ENCODE measurements at places on chromosomes 3 and 15.
A peak's percentile ranks its signal among the peaks of the same experiment; 100 is the strongest.

GRCh38 chr3:185866555-185866954 lies 41.7 kb upstream of the IGF2BP2 start:
- no peak for DNase-seq

- no peak for DNase-seq
These were observed 207.5 kb downstream of the SATB1 start for GRCh38 chr3:18217507-18218174.

DNA sequence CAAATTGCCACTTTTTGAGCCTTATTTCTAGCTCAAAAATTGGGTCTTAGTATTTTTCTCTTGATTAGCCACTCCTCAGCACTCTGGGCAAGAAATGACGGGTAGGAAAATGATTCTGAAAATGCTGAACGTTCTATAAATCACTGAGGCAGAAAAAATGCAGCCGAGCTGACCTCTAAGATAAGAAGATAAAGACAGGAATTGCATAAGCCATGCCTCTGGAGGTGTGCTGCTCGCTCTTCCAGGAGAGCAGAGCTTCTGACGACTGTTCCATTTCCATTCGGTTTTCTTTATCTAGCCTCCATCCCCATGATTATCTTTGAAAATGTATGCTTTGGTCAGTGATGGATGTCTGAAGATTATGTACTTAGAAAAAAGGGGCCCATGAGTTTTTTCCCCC lies 558.8 kb upstream of the ADAMTS9 start:
- no peak for DNase-seq

GRCh38 chr3:165617134-165617533 lies 220.1 kb downstream of the BCHE start:
- no peak for DNase-seq

GRCh38 chr3:126180477-126181397 lies at the start of gene ALDH1L1:
Gene ALDH1L1 (minus strand): TSS chr3:126180586. CDS start chr3:126160979, 19,607 bp downstream.
- DNase-seq, result peak; percentile 12

- DNase-seq, result no peak
These were observed 85.3 kb downstream of the AQP9 start for GRCh38 chr15:58223432-58223831.

DNA sequence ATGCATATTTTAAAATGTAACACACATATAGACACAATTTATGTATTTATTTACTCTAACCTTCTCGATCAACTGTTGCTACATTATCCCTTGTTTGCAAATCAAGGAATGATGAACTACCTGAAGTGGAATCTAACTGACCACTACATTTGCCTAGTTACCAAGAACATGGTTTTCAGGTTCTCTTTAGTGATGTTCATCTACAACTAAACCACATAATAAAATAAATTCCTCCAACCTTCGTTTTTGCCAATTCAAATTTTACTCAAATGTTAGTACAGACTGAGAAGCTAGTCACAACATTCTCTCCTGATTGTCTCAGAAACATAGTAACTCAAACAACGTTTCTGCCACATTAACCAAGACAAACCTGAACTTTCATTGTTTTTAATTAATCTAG lies 521.9 kb downstream of the FOXP1 start:
- DNase-seq, result no peak

- no peak for DNase-seq
These were observed 707.7 kb downstream of the GRM7 start for GRCh38 chr3:7568526-7569184.

DNA sequence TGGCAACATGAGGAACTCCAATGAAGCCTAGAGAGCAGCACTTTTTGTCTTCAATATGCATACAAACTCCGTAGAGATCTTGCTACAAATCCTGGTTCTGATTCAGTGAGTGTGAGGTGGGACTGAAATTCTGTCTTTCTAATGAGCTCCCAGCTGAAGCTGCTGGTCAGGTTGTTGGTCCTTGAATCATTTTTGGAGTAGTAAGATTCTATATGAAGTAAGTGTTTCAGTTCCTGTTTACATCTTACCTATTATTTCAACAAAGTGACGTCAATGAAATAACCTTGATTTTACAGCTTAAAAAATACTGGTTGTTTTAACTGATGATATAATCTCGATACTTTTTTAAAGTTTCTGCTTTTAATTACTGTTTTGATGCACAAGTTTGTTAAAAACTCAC lies 33.9 kb downstream of the SHQ1 start:
- DNase-seq, result no peak

DNA sequence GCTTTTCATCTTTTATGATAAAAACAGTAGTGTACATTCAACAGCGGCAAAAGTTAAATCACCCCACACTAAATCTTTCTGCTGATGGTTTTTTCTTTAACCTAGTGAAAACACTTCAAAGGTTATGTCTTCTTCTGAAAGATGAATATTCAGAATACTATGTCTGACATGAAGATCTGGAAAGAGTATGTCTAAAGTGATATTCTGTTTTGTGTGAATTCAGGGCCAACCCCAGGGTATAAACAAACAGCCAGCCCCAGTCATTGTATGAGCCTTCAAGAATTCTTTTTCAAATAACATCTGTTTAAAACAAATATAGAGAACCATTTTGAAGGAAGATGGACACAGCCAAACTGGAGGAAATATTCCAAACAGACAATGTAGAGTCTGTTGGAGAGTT lies 581.0 kb upstream of the NAALADL2 start:
- no peak for DNase-seq

- no peak for DNase-seq
These were observed 22.1 kb downstream of the ALDH1L1 start for GRCh38 chr3:126158016-126158911.

DNA sequence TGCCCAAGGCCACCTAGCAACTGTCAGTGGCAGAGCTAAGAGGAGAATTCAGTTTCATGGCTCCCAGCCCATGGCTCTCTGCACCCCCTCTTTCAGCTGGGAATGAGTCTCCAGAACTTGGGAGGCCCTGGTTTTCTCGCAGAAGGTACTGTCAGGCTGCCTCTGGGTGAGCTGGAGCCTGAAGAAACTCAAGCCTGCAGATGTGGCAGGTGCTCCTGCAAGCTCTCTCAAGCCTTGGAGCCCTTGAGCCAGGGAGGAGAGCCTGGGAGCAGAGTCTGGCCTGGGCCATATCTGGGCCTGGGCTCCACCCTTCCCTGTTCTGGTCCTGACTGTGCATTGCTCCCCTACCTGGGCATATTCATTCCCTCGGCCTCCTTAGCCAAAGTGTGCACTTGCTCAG lies 74.4 kb upstream of the TLE3 start:
- DNase-seq, result no peak

GRCh38 chr15:69323893-69324430 lies 25.2 kb downstream of the PAQR5 start:
- no peak for DNase-seq

- no peak for DNase-seq
These were observed 24.8 kb downstream of the EAF1 start for GRCh38 chr3:15452156-15452555.

DNA sequence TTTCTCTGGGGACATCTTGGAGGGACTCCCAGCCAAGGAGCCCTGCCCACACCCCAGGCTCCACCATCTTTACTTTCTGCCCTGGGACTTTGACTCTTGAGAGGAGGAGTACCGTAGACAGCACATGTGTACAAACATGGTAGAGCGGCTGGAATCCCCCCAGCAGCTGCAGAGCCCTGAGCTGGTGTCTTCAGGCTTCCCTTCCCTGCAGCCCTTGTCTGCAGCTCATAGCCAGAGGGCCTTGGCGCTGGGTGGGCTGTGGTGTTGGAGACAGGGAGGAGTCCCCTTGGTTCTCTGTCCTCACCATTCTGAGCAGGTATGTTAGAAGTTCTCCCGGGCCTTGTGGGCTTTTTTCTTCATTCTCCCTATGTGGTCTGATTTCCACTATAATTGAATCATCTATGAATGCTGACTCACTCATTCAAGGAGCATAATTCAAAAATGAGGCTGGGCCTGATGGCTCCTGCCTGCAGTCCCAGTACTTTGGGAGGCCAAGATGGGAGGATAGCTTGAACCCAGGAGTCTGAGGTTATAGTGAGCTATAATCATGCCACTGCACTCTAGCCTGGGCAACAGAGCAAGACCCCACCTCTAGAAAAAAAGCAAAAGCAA lies 97.8 kb upstream of the MEF2A start:
- DNase-seq, result no peak

DNA sequence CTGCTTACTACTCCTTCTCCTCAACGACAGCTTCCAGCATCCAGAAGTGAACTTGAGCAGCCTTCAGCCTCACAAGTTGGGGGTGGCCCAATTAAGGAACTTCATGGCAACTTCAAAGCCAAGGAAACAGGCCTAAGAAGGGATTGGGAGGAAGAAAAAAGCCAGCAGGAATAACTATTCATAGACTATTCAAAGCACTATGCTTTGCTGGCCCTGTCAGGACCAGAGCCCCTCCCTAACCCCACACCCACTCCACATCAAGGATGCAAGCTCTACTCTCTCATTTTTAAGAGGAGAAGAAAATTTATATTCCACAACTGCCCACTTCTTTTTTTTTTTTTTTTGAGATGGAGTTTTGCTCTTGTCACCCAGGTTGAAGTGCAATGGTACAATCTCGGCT lies 10.0 kb upstream of the PRKAR2A start:
- DNase-seq, result no peak

DNA sequence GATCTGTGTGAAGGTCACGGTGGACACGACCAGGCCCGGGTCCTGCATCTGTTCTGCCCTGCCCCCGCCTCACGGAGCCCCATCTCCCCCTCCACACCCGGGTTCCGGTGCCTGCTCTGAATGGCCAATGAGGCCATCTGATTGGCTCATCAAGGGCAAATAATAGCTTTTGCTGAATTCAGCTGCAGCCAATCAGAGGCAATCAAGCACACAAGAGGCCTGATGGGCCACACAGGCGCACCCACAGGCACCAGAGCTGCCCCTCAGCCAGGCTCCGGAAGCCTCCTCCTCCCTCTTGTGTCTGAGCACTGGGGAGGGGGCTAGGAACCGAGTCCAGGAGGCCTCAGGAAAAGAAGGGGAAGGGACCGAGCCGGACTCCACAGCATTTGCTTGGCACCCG lies 49.5 kb downstream of the CACNA2D2 start:
- DNase-seq, result no peak

DNA sequence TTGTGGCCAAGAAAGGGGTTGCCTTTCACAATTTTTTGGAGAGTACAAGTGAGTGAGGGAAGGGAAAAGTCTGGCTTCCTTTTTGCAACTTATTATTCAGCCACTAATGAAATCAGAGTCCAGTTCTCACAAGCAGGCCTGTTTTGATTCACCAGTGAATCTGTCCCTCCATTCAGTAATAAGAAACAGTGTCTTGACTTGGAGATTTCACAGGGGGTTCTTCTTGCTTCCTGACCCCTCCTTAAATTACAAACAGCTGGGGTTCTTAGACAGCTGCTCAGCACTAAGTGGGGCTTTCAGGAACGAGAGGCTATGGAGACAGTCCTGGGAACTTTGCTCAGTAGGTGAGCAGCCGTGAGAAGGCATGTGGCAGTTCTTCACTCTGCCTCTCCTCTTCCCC lies 24.5 kb downstream of the SEMA3G start:
- DNase-seq, result no peak

DNA sequence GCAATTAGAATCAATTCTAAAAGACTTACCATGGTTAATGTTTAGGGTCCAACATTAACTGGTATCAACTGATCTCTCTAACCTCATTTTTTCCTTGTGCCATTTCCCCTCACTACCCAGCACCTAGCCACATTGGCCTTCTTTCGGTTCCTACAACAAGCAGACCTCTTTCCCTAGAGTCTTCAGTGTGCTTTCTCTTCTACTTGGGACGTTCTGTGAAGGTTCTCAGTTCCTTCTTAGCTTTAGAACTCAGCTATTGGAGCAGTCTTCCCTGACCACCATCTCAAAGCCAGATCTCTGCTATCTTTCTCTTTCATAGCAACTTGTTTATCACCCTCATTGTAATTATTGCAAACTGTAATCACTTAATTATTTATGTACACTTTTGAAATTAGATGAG lies 31.5 kb upstream of the MINDY4B start:
- DNase-seq, result no peak

DNA sequence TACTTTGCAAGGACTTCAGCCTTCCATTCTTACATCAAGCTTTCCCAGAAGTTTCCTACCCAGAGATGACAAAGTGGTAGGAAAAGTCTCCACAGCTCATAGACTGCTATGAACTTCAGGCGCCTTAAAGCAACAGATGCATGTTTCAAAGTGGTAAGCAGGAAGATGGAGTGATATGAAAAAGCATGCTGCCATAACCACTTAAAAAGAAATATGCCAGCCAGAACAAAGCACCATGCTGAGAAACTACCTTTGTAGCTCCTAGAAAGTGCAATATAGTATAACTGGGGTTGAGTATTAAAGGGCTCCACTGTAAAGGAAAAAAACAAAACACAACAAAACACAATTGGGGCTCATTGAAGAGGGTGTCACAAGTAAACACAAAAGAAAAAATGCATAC lies 192.4 kb upstream of the STRIT1 start:
- DNase-seq, result no peak

All from DMS153 (cell line).